Epithelial cell of proximal tubule (primary cell): ENCODE measurements at places on chromosomes 5 and 9.

DNA sequence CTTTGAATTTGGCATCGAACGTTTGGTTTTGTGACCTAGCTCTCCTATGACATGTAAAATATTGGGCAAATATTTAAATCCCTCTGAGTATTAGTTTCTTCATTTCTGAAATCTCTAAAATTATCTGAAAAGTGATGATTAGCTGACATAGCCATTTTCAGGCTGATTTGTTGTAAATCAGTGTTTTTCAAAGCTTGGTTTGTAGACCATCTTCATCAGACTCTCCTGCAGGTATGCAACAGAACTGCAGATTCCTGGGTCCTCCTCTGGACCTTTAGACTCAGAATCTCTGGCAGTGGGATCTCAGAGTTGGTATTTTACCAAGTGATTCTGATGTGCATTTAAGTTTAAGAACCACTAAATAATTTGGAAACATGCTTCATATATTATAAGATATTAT is 38.9 kb upstream of the NMUR2 start:
- no peak for DNase-seq

- no peak for DNase-seq
Measured at GRCh38 chr9:105251733-105252404, 7.4 kb downstream of the SLC44A1 start.

DNA sequence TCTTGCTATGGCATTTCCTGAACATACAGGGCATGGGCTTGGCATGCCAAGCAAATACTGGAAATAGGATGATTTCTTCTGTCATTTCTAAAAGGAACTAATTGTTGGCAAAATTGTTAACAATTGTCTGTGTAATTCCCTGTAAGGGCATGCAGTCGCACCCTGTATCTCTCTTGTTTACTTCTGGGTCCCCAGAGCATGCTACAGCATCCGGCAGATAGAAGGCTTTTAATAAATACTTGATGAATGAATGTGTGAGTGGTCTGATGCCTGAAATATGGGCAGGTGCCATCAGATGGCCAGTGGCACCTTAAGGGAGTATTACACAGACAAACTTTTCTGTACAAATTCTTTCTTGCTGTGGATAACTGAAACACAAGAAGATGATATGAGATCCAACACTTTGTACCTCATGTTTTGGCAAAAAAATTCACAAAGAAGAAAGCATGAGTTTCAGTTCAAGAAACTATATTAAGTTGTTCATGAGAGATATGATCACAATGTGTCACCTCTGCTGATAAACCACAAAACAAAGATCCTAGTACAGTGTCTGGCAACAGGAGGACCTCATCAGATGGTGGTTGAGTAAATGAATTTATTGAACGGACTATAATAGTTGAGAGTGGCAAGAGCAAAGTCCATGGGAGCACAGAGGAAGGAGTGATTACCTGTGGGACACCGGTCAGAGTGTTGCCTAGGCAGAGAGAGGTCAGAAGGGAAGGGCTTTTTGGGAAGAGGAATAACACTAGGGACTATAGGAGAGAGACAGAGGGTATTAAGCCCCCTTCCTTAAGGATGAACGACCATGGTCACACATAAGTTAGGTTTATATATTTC is 194.2 kb downstream of the ATP10B start:
- no peak for DNase-seq

GRCh38 chr9:130936285-130937117 is 2.5 kb downstream of the FIBCD1 start:
- no peak for DNase-seq

DNA sequence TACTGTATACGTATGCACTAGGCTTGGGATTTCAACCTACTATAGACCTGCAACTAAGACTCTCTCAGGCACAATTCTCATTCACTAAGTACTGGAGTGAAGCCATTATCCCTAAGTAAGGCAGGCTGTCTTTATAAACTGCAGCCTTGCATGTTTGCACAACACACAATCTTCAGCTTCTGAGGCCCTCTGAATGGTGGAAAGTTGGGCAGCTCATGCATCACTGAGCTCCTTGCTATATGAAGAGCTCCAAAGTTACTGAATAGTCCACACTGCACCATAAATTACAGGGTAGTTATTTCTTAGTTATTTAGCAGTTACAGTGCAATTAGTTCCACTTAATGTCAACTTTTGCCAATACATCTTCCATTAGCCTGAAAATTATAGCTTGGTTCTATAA is 384.6 kb downstream of the BRINP1 start:
- DNase-seq = no peak

GRCh38 chr5:132487095-132487428 is 3.5 kb downstream of the IRF1 start:
- no peak for DNase-seq

DNA sequence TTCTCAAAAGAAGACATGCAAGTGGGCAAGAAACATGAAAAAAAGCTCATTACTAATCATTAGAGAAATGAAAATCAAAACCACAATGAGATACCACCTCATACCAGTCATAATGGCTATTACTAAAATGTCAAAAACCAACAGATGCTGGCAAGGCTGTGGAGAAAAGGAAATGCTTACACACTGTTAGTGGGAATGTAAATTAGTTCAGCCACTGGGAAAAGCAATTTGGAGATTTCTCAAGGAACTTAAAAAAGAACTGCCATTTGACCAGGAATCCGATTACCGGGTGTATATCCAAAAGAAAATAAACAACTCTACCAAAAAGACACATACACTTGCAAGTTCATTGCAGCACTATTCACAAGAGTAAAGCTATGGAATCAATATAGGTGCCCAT is 595.4 kb upstream of the RIOK2 start:
- DNase-seq = no peak

DNA sequence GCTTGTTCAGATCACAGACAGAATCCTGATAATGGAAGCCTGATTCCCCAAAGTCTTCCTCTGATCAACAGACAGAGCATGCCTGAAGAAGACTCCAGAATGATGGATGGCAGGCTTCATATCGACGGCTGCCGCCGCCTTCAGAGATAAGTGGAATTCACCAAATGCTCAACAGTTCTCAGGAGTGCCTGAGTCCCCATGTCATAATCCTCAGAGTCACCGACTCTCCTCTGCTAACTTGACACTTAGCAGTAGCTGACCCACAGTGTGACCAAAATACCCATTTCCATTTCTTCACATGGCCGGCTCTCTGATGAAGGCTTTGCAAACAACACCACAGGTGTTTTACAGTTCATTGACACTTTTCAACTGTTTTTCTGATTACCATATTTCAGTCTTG is 58.7 kb downstream of the PRDM6 start:
- no peak for DNase-seq

GRCh38 chr5:79612667-79613198 is 492 bp downstream of the TENT2 start:
- DNase-seq = no peak

GRCh38 chr5:178366998-178367735 is 134.6 kb upstream of the PHYKPL start:
- no peak for DNase-seq

DNA sequence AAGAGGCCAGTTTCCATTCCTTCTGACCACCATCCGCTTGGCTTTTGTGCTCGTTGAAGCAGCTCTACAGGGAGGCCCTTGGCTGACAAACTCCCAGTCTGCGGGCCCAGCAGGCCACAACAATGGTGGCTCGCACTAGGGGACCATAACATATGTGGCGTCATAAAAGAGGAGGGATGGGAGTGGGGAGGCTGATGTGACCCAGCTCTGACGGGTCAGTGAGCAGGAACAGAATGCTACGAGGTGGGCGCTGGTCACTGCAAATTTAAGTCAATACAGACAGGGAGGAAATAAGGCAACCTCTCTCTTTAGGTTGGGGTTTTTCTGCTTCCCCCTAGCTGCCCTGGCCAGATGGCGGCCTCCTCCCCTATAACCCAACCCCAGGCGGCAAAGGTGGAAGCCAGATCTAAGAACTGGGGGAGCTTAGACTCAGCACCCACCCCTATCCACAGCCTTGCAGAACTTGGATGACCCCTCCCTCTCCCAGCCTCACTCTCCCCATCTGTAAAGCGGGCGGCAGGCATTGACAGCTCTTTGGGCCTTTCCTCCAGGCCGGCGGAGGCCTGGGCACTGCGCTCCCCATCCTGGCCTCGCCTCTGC is 778 bp downstream of the FRRS1L start:
- no peak for DNase-seq

DNA sequence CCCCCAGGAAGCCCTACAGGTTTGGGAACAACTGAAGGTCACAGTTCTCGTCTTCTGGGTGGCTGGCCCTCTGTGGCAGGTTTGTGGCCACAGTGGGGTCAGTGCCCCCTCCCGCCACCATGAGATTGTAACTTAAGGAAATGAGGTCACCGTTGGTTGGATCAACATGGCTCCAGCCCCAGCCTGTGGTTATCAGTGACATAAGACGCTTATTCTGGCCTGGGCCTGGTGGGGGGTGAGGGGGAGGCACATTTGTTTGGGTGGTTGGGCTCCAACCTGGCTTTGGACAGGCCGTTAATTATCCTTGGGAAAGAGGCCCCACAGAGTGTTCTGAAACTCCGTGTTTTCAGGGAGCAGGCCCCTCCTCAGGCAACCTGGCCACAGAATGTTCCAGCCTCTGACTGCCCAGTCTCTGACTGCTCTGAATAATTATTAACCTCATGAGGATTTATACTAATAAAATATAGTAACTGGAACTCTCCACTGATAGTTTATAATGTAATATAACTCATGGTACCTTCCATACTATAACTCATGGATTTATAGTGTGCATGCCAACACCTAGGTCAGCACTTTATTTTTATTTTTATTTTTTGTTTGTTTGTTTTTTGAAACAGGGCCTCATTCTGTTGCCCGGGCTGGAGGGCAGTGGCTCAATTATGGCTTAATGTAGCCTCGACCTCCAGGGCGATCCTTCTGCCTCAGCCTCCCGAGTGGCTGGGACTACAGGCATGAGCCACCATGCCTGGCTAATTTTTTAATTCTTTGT is 58.0 kb upstream of the RPL26L1 start:
- DNase-seq = peak; percentile 91

- no peak for DNase-seq
Measured at GRCh38 chr9:30410273-30410672, 1974.2 kb upstream of the ACO1 start.

GRCh38 chr9:100590481-100590880 is 12.6 kb downstream of the CAVIN4 start:
- DNase-seq = no peak

DNA sequence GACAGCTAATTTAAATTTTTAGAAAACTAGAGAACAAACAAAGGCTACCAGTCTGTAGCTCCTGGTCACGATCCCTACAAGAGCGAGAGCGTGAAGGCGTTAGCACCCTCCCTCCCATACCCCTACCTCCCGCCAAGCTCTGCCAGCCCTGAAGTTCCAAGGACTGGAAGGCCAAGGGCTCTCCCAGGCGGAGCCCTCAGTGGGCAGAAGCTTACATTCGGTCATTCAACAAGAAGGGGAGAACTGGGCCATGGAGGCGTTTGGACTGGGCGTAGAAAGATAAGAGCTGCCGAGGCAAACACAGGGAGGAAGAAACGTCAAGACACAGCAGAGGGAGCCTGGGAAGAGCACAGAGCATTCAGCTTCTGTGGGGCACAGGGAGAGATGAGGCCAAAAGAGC is 3.0 kb downstream of the MXD3 start:
- no peak for DNase-seq
